ENCODE measurements at places on chromosomes 4 and X.

DNA sequence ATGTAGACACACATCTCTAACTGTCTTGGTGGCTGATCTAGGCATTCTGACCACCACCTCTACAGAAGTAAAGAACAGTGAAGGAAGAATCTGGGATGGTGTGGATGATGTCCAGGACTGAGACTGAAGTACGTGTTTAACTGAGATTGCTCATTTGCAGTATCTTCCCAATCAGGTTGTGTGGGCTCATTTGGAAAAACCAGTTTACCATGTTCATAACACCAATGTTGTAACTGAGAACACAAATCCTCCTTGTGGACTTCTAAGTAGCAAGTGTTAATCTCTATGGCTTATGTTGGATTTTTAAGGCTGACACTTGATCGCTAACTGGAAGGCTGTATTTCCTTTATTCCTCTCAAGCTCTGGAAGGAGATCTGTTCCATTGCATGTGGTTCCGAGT, 144.7 kb downstream of the ZNF518B start:
- no peak for DNase-seq

DNA sequence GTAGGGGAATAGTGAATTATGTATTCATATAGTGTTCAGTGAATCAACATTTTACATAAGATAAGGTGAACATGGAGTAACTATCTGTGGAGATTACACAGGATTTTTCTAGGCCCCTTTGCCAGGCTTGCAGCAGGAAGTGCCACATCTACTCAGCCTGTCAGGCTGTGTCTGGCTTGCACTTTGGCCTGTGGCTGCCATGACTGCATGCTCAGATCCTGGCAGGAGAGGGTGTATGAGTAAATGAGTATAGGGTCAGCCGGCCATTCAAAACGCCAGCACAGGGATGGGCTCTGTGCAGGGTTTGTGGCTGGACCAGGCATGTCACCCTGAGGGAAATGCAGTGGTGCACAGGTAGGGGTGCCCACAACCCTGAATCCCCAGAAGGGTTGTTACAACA, 51.9 kb downstream of the UBQLN2 start:
- DNase-seq = no peak

GRCh38 chr4:90226734-90227133, 99.5 kb downstream of the CCSER1 start:
- no peak for DNase-seq

DNA sequence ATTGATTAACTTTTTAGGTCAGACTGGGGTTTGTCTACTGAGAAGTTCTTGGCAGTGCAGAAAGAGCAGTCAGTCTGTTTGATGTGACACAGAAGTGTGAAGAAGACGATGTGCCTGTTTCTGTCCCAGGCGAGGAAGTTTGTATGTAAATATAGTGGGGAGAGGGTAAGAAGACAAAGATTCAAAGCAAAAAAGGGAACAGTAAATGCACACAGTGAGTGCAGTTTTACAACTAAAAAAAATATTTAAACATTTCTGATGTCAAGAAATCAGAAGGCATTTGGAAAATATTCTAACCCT, 264.9 kb downstream of the RAPGEF2 start:
- no peak for DNase-seq

- no peak for DNase-seq
These were observed 400.5 kb downstream of the RAPGEF2 start for GRCh38 chr4:159503236-159504008.

Measured in NCI-H1930 (cell line).